ENCODE measurements at places on chromosomes 1 and 21. TPM values are rescaled to one million over a fixed set of nuclear protein-coding genes. Genes with fewer than 3 reads are reported as not detected.

- DNase-seq: peak; percentile 77
Observed at GRCh38 chr1:6602669-6603237, at the start of gene KLHL21. Gene KLHL21 (minus strand): TSS chr1:6602869. CDS start chr1:6602817, 52 bp downstream.

DNA sequence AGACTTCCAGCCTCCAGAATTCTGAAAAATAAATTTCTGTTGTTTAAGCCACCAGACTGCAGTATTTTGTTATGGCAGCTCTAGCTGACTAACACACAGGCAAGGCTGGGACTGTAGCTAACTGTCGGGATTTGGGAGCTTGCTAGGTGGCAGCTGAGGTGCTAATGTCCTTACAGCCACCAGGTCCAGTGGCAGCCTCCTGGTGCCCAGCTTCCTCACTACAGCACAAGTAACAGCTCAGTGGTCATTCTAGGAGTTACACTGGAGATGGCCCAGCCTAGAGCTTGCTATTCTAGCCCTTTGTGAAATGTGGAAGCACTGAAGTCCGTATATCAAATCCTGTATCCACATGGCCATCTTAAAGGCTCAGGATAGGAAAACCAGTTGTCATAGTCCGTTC, 4.3 kb upstream of the C1orf115 start:
- DNase-seq: no peak

GRCh38 chr1:19353596-19353995, 41.5 kb downstream of the SLC66A1 start:
- DNase-seq: no peak

GRCh38 chr1:40309374-40310128, 7.5 kb downstream of the COL9A2 start:
- no peak for DNase-seq

- no peak for DNase-seq
Observed at GRCh38 chr21:28598214-28598613, 394.5 kb downstream of the LTN1 start.

The CYYR1 gene
- total RNA-seq: 0.05 TPM

- DNase-seq: no peak
Observed at GRCh38 chr1:226731257-226731893, 7.7 kb downstream of the ITPKB start.

DNA sequence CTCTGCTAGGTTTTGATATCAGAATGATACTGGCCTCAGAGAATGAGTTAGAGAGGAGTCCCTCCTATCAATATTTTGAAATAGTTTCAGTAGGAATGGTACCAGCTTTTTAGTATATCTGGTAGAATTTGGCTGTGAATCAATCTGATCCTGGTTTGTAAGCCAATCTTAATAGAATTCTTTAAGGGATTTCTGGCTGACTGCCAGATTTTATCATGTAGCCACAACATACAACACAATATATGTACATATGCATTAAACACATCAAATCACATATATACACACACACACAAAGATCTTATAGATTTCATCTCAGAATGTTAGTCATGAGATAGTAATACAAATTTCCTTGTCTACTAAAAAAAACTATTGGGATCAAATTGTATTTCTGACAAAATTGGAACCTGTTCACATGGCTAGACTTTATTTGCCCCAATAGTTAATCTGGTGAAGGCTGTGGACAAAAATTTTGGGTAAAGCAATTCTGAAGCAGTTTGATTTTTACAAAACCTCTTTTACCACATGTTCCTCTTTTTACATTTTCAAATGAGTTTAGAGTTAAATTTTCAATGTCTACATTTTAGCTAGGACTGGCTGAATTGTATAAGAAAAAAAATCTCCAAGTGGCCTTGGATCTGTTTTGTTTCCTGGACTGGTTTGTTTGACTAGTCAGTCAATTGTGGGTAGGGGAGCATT, 151.7 kb downstream of the FASLG start:
- DNase-seq: no peak

The MXRA8 gene
- not detected for total RNA-seq

- no peak for DNase-seq
Observed at GRCh38 chr1:245039196-245039595, 115.6 kb upstream of the KIF26B start.

GRCh38 chr1:167522246-167522645, 3.9 kb upstream of the CD247 start:
- DNase-seq: no peak

GRCh38 chr21:33733601-33734000, 91.3 kb downstream of the ITSN1 start:
- no peak for DNase-seq

GRCh38 chr21:36540700-36541099, 60.8 kb upstream of the CLDN14 start:
- no peak for DNase-seq

The F13B gene
- total RNA-seq: 0.12 TPM

Data from NCI-H460 (cell line).